ENCODE measurements at places on chromosomes 4 and X.
A peak's percentile ranks its signal among the peaks of the same experiment; 100 is the strongest.

GRCh38 chrX:20230406-20230805, 36.3 kb downstream of the RPS6KA3 start:
- no peak for DNase-seq

GRCh38 chr4:186749611-186750281, 26.1 kb upstream of the FAT1 start:
- DNase-seq = no peak

GRCh38 chr4:176342384-176342783, 22.6 kb downstream of the SPCS3 start:
- DNase-seq = no peak

GRCh38 chr4:66571145-66571695, 900.9 kb upstream of the EPHA5 start:
- no peak for DNase-seq

DNA sequence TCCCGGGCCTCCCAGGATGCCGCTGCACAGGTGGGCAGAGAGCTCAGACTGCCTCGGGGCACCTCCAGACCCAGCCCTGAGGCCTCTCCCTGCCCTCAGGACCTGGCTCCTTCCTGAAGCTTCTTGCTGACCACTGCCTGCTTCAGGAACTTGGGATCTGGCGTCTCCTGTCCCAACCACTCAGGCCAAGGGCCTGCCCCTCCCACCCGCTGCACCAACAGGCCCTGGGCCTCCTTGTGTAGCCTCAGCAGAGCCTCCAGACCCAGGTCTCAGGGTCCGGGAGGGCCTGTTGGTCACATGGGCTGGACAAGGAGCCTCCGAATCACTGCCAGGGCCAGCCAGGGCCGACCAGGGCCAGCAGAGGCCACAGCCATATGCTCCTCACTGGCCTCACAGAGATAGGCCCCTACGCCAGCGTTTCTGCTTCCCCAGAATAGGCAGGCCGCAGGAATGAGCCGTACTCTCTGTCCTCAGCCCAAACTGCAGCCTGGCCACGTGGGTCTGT, 2.8 kb downstream of the MXD4 start:
- DNase-seq = no peak

- peak; percentile 45 for DNase-seq
Measured at GRCh38 chrX:102765809-102766208, 45.3 kb downstream of the GPRASP3 start.

All from PC-3 (cell line).